Sciatic nerve (tissue), 2 donors: ENCODE measurements at places on chromosomes 3 and 15. TPM values are rescaled to one million over a fixed set of nuclear protein-coding genes. Genes with fewer than 3 reads are reported as not detected.

DNA sequence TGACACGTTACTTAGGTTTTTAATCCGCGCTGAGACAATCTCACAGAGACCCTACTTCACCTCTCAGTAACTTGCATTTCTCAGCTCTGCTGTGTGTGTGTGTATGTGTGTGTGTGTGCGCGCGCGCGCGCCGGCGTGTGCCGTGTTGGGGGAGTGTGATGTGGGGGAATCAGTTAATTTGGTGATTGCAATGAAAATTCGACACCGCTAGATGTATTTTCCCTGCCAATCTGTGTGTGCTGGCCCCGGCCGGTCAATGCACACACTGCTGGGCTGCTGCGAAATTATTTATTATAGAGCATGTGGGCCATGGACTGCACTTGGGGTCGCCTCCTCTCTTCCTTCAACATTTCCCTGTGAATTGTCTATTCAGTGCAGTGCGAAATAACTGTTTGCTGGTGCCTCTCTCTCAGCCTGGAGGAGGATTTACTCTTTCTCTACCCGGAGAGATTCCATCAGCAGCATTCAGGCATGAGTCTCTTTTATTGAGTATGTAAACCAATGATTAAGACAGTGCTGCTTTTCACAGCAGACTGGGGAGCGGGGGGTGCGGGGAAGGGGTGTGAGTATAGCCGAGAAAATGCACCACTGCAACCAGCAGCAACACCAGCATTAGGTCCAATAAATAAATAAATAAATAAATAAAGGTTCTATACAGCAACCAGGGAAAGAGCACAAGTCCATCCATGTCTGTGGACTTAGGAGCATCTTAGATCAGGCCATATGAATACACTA lies 2.9 kb downstream of the CADM2 start:
- no peak for DNase-seq

GRCh38 chr15:89577776-89578115 lies 2.5 kb downstream of the TICRR start:
- DNase-seq: no peak

DNA sequence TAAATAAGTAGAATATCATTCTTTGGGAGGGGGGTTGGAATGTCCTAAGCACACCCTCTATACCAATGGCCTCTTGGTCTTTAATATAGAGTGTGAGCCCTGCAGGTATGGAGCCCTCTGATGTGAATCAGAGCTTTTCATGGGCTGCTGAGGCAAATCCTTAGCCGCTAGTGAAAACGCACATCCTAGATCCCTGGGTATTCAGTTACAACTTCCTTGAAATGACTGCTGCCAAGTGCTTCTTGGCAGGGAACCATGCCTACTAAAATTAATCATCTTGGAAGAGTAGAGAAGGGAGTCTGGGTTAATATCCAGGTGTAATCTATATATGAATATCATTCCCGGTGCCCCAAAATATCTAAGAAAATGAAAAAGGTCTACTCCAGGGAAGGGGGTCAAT lies 109.1 kb downstream of the POLQ start:
- DNase-seq: no peak

- no peak for DNase-seq
These were observed 65.1 kb upstream of the CCR4 start for GRCh38 chr3:32886296-32886695.

Gene CYP19A1
- total RNA-seq: 24.0 TPM

DNA sequence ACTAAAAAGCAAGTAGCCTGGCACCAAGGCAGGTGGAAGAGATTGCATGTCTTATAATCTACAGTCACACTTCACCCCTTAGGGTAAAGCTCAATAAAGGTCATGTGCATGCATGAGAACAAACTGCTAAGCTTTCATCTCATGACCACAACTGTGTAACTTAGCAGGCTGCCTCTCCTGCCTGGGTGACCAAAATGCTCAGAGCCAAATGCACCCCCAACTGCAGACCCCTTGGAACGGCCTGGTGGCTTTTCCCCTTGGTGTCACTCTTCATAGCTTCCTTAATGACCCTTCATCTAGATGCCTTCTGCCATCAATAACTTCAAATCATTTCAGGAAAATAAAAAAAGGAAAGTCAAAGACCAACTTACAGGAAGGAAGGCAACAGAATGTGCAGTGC lies 88.1 kb downstream of the ADAMTS17 start:
- no peak for DNase-seq

DNA sequence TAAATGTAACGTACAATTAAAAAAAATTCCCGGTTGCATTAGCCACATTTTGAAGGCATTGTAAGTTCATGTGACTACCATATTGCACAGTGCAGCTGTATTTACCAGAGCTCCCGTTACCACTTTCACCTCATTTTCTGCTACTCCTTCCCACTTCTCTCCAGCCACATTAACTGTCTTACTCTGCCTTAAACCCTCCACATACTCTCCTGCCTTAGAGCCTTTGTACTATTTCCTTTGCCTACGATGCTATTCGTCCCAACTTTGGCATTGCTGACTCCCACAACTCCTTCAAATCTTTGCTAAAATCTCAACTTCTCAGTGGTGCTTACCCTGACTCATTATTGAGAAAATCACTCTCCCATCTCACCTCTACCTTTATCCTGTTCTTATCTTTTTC lies 115.2 kb downstream of the CADM2 start:
- no peak for DNase-seq
